ENCODE measurements at places on chromosomes 6 and 20.

GRCh38 chr6:109686566-109687265 lies 4.3 kb downstream of the AK9 start:
- no peak for DNase-seq

DNA sequence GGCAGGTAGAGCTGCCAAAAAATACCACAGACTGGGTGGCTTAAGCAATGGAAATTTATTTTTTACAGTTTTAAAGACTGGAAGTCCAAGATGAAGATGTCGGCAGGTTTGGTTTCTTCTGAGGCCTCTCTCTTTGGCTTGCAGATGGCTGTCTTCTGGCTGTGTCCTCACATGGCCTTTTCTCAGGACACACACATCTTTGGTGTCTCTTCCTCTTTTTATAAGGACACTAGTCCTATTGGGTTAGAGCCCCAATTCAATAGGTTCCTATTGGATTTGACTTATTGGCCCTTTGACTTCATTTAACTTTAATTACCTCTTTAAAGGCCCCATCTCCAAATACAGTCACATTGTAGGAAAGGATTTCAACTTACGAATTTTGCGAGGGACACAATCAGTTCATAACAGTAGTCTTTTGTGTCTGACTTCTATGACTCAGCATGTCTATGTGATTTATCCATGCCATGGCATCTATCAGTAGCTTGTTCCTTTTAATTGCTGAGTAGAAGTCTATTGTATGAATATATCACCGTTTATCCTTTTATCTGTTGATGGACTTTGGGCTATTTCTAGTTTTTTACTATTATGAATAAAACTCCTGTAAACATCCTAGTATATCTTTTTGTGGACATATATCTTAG lies 11.0 kb upstream of the TCP11 start:
- DNase-seq: peak; percentile 62

DNA sequence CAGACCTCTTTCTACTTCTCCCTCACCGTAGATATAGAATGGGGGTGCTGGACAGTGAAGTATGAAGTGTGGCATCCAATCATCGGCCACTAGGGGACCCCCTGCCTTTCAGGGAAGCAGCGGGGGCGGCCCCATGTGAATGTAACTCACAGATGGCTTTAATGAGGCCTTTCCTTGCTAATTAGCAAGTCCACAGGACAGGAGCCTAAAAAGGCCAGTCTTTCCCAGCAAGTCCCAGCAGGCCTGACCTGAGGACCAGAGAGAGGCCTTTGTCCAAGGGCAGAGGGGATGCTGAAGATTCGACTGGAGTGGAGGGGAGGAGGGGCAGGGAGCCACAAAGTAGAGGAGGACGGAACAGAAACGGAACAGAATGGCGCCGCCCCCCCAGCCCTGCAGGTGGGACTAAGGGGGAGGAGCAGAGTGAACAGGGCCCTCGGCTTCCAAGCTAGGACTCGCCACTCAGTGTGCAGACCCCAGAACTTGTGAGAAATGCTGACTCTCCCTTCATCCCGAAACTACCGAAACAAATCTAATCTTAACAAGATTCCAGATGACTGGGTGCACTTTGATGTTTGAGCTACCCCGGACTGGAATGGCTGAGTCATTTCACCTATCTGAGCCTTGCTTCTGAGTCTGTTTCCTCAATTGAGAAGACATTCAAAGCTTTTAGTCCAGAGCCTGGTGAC lies 5.8 kb downstream of the C6orf132 start:
- no peak for DNase-seq

DNA sequence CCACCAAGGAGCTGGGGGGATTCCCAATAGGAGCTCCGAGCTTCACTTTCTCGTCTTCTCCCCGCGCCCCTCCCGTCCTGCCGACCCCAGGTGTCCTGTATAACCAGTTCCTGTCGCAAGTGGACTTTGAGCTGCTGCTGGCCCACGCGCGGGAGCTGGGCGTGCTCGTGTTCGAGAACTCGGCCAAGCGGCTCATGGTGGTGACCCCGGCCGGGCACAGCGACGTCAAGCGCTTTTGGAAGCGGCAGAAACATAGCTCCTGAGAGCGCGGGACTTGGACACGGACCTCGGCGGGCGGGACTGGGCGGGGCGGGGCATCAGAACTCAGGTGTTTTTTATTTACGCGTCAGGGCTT lies 340 bp upstream of the VARS2 start:
- no peak for DNase-seq

DNA sequence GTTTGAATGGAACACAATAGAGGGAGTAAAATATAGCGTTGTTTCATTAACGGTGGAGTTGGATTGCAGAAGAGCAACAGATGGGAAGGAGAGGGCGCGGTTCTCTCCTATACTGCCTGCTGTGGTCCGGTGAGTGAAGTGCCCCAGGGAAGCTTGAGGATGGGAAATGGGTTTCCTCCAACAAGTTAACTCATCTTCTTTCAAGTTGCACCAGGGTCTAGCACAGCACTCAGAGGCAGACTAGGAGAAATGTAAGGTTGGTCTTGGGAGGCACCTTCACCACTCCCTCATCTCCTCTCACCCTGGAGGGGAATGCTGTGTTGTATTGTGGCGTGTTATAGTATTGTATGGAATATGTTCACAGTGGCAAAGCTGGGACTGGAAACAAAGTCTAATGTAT lies 96.9 kb upstream of the SLC24A3 start:
- DNase-seq: no peak

GRCh38 chr6:98777762-98778161 lies 56.6 kb upstream of the POU3F2 start:
- DNase-seq: no peak

GRCh38 chr6:1609648-1610496 lies at the start of gene FOXC1:
Gene FOXC1, plus strand, starts transcription at chr6:1609915. Its CDS starts 531 bp downstream, at chr6:1610446.
- DNase-seq: no peak

DNA sequence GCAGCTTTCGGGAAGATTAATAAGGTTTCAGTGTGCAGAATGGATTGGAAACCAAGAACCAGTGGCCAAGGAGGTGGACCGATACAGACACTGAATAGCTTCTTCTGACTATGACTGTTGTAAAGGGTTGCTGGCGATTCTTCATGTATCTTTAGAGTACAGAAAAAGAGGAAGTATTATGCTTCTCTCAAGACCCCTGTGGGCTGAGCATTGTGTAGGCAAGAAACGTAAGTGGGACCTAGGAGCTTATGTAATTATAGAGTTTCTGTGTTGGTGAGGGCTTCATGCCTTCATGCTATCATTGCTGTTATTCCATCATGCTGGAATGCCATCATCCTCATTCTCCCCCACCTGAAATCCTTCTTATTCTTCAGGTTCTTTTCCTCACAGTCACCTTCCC lies 105.4 kb upstream of the AKIRIN2 start:
- DNase-seq: peak; percentile 64

DNA sequence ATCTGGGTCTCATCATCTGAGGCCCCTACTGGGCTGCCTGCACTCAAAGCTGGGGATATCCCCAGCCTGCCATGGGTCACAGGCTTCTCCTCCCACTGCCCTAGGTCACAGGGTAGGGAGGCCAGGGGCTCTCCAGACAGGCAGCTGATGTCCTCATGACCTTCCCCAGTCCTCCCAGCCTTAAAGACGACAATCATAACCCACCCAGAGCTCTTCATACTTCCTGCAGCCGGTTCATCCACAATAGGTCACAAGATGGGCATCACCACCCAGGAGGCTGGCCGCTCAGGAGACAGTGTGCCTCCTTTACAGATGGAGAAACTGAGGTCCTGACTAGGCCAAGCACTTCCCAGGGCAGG lies 15.2 kb downstream of the TFEB start:
- DNase-seq: no peak

GRCh38 chr6:68252632-68253031 lies 382.4 kb upstream of the ADGRB3 start:
- peak; percentile 36 for DNase-seq

- no peak for DNase-seq
These were observed 52.5 kb downstream of the MMUT start for GRCh38 chr6:49410564-49410963.

DNA sequence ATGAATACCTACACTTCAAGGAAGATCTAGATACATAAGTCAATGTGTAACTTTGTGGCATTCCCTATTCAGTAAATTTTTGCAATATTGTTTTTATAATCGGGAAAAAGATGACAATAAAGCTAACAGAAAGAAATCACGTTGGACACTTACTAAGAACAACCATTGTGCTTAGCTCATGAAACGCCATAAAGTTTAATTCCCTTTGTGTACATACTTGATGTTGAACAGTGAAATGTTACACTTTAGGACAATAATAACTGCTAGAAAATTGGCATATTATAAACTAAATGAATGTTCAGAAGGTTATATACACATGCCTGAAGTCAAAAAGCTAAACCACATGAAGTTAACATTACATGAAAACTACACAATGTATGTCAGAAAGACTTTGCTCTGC lies 153.2 kb downstream of the TASP1 start:
- DNase-seq: no peak

GRCh38 chr6:26200918-26201721 lies 113.9 kb downstream of the HFE start:
- DNase-seq: no peak

- peak; percentile 10 for DNase-seq
These were observed 11.3 kb downstream of the GABRR1 start for GRCh38 chr6:89205819-89206218.

DNA sequence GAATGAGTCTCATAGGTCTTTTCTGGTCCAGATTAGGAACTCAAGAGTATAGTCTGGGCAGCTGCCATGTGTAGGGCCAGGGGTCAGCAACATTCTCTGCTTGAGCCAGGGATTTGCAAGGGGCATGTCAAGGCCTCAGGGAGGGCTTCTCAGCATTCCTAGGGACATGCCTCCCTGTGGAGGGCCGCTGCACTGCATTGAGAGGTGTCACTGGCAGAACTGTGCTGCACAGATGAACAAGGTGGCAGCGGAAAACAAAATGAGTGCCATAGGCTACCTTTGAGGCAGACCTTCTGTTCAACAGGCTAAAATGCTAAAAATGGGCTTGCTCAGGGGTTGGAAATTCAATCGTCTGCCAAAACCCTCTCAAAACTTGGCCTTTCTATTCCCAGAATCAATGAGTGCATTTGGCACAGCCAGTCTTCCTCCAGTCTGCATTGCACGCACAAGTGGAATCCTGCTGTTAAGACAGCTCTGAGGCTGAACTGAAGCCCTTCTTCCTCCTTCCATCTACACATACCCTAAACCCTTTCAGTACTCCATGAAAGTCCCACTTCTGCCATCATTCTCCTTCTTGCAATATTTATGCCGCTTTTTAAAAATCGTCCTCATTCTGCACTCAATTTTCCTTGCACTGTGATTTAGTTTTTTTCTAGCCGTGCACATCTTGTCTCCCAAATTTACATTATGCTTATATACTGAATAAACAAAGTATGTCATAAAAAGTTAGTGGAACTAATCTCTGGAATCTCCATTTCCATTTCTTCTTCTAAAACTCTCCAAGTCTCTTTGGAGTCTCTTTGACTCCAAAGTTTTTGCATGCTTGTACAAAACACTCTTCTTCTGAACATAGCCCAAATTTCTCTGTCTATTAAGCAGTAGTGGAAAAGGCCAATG lies 51.7 kb downstream of the SLC26A8 start:
- no peak for DNase-seq

DNA sequence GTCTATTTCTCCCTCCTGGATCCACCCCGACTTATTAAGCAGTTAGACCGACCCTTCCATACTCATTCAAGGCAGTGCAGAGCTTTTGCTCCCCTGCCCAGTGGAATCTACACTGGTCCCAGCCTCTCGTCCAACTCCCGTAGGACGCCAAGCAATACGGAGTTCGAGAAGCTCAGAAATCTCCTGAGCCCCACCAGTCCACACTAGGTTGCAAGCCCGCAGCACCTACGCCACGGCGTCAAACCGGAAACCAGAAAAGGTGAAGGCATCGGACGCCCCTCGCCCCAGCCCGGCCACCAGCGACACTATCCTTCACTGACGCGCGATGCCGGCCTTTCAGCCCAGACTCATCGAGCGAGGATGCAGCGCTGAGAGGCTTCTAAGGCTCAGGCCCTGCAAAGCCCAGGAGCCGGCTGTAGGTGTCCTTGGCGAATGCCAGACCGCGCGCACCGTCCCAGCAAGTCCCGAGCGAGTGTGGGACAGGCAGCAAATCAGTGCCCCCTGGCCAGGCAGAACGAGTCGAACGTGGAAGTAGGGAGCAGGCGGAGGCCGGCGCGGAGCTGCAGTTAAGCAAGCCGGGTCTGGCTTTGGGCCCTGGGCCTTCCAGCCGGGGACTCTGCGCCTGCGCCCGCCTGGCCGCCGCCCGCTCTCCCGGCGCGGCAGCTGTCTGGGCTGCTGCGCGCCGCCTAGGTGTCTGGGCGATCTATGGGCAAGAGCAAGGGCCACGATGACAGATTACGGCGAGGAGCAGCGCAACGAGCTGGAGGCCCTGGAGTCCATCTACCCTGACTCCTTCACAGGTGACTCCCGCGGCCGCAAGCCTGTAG lies at the start of gene RWDD1:
RWDD1 (plus strand) TSS at position 649 of the 827 bp plus-strand sequence; CDS start at position 728, 79 bp downstream.
- peak; percentile 99 for DNase-seq
